ENCODE measurements at places on chromosomes 12 and 14.

DNA sequence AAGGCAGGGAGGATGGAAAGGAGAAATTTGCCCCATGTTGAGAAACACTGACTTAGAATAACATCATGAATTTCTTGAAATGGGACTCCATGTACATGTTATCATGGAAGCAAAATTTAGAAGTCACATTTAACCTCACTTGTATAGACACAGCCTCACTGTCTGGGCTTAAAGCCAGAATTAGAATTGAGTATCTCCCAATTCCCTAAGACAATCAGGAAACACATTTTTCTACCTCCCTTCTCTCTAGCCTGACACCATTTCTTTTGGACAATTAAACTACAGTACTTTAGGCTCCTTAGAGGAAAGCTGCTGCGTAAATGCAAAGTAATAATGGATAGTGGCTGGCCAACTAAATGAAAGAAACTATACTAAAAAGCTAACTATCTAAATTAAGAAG, 795.5 kb downstream of the C12orf50 start:
- no peak for DNase-seq

GRCh38 chr12:14845350-14845750, 2.0 kb upstream of the ART4 start:
- peak; percentile 54 for DNase-seq

GRCh38 chr12:76916170-76916540, 37.3 kb upstream of the CSRP2 start:
- DNase-seq, result no peak

GRCh38 chr14:81193924-81194633, 26.7 kb downstream of the GTF2A1 start:
- no peak for DNase-seq

- DNase-seq, result no peak
Measured at GRCh38 chr12:53612978-53613377, 13.2 kb downstream of the ATF7 start.

DNA sequence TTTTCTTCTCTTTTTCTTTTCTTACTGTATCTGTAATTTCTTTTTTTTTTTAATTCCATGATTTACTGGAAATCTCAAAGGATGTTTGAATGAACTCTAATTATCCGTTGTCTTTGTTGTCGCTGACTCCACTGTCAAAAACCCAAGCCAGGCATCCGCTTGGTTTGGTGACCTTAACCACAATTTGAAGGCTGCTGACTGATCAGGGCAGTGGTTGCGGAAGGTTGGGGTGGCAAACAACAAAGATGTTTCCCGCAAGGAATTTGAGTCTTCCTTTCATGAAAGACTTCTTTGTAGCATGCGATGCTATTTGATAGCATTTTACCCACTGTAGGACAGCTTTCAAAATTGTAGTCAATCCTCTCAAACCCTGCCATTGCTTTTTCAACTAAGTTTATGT, 1013.8 kb downstream of the DIO2 start:
- DNase-seq, result no peak

- DNase-seq, result no peak
Measured at GRCh38 chr12:116962783-116963356, 52.1 kb downstream of the FBXW8 start.

GRCh38 chr12:11756022-11756421, 106.5 kb downstream of the ETV6 start:
- no peak for DNase-seq

DNA sequence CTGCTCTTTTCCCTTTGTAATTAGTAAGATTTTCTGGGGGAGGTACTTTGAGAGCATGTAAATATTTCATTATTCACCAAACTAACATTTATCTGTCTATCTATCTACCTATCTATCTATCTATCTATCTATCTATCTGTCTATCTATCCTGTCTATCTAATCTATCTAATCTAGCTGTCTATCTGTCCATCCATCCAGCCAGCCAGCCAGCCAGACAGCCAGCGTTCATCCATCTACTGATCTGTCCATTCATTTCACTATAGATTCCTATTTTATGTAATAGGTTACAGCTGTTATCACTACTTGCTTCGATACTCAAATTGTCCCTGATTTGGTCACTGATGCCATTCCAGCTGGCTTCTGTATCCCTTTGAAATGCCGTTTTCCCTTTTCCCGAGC, 67.9 kb downstream of the PRMT8 start:
- DNase-seq, result no peak

- no peak for DNase-seq
Measured at GRCh38 chr14:45949479-45949878, 696.5 kb upstream of the MIS18BP1 start.

- DNase-seq, result no peak
Measured at GRCh38 chr14:93972618-93973205, 3.7 kb downstream of the ASB2 start.

- DNase-seq, result no peak
Measured at GRCh38 chr12:127238107-127238506, 1028.9 kb upstream of the TMEM132C start.

- DNase-seq, result no peak
Measured at GRCh38 chr12:15677228-15677627, 112.0 kb downstream of the EPS8 start.

DNA sequence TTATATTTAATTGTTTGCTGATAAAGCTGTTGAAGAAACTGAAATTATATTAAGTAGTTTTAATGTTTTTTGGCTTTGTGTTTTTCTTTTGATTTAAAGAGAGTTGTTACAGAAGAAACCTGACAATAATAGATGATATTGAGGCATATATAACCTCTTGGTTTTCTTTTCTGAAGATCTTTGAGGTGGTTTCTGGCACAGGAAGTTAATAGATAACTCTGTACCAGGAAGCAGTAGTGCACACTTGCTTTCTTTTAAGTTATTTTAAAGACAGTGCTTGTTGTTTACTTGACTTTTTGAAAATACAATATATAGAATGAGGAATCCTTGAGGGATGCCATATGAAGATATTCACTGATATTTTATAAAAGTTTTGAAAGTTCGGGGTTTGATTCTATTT, 209.0 kb upstream of the FBXO33 start:
- no peak for DNase-seq

- DNase-seq, result no peak
Measured at GRCh38 chr12:108759924-108760323, 28.6 kb upstream of the CORO1C start.

DNA sequence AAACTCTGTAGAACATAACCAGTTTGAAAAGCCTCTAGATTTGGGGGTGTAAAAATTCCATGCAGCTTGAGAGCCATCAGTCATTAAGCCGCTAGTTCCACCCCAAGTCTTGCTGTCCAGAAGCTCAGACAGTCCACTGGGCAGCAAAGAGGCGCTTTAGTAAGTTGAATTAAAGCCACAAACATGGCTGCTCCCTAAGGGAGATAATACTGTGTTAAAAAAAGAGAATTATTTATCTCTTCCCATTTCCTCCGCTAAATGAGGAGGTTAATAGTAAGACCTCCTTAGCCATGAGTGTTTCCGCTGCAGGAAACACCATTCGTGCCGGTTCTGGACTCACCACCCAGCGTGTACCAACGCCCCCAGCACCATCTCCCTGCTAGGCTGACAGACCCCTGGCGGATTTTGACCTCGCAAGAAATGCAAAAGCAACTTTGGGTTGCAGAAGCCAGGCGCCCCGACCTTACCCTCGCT, 536 bp downstream of the TM7SF3 start:
- DNase-seq, result no peak

DNA sequence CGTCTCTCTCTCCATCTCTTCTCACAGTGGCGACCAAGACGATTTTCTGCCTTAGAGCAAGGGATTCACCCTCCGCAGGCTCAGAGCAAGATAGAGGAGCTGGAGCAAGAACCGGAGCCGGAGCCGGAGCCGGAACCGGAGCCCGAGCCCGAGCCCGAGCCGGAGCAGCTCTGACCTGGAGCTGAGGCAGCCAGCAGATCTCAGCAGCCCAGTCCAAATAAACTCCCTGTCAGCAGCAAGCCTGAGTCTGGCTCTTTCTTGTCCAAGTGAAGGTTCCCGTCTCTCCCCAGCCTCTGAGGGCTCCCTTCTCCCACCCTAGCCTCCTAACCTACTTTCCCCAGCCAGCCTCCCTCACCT, 5.9 kb downstream of the LAG3 start:
- no peak for DNase-seq

GRCh38 chr14:21933681-21934080, 260.1 kb upstream of the OR4E1 start:
- no peak for DNase-seq

DNA sequence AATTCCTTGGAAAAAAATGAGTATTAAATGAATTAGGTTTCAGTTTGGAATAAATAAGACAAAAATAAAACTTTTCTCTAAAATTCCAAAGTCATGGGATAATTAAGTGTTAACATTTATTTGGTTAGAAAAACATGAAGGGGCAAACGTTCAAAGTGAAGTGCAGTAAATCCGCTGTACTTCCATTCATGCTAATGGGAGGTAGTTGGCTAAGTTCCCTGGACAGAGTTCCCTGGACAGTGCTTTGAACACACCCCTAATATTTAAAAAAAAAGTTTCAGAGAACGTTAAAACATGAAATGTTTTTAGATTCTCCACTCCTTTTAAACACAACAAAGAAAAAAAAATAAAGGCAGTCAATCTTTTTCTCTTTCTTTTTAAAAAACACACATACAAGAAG, 16.3 kb downstream of the ALX1 start:
- DNase-seq, result no peak

- DNase-seq, result no peak
Measured at GRCh38 chr12:47577206-47577989, 128.4 kb downstream of the RPAP3 start.

GRCh38 chr14:75771595-75771994, 110.5 kb downstream of the TTLL5 start:
- no peak for DNase-seq

DNA sequence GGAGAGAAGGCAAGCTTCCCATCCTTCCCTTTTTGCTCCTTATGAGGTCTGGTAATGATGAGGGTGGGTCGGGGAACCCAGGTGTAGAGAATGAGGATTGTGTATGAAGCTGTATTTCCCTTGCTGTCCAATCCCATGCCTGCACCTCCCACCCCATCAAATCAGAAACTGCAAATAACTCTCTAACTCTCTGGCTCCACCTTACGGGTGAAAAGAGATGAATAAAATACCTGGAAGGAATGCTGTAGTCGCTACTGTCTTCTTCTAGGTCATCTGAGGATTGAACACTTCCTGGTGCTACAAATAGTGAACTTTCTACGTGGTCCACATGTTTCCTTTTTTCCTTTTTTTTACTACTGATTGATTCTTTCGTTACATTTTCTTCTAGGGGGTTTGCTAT, 38.9 kb upstream of the DICER1 start:
- no peak for DNase-seq

DNA sequence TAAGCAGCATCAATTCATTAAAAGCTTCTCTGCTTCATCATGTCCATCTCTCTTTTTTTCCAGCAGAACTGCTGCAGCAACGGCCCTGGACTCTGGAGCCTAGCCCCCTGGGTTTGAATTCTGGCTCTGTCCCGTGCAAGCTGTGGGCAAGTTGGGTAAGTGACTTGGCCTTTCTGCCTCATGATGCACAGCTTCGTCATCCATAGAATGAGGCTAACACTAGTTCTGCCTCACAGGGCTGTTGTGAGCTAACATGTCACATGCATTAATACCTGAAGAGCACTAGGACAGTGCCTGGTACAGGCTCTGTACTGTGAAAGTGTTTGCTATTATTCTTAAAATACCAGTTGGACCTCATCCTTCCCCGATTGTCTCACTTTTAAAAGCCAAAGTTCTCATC, 4.2 kb downstream of the KRT82 start:
- DNase-seq, result no peak

DNA sequence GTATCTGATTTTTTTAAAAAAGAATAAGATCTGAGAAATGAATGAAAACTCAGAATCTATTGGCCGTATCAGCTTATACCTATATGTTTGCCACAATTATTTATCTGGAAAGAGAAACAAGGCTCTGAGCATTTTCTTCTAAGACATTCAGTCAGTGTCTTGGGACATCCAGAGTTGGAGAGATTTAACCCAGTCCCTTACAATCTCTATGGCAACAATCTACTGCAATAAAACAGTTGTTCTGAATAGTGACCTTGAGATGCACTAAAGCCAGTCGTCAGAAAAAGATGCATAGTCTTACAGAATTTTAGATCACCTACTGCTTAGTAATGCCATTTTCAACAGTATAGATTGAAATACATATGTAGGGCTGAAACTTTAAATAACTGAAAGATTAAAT, 52.0 kb upstream of the SOCS2 start:
- DNase-seq, result no peak

GRCh38 chr12:26172946-26173552, 22.3 kb upstream of the SSPN start:
- no peak for DNase-seq

DNA sequence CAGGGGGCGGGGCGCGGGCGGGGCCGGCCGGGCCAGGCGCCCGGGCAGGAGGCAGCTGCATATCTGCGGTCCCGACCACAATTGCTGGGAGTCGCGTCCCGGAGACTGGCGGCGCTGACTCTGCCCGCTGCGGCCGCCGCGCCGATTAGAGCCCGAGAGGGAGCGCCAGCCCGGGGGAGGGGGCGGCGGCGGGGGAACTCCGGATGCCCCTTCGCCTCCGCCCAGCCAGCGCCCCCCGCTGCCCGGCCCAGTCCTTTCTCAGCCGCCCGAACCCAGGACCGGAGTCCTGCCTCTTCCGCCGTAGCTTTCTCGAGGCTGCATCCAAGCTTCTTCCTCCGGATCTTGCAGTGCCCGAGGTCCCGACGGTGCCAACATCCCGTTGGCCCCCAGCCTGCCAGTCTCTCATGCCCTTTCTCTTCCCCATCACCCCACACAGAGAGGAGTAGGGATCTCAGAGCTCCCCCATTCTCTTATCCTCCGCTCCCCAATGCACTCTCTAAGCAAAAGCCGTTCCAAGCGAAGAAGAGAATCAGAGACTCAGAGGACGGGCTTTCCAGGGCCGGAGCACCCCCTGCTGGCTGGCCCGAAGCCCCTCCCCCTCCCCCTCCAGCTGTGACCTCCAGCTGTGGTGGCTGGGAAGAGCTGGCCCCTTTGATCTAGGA, 8.8 kb upstream of the SP7 start:
- peak; percentile 83 for DNase-seq

DNA sequence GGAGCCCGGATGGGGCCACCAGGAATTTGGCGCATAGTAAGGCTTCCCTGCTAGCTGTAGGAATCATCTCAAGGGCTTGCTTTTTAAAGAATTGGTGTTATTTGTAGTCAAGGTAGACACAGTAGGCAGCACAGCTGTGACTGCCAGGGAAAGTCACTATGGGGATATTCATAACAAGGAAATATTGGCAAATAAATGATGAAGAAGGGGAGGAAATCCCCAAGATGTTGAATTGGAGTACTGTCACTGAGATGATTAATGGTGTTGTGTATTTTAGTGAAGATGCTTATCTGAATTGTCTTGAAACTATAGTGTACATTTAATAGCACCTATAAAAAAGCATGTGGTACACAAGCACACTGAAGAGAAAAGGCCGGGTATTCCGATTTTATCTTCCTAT, 118.9 kb downstream of the NPAS3 start:
- no peak for DNase-seq
